D721Med (cell line): ENCODE measurements at places on chromosomes 7 and 10.

GRCh38 chr7:5396542-5396941, 27.1 kb downstream of the TNRC18 start:
- no peak for DNase-seq

GRCh38 chr7:151271699-151272355, 23.3 kb upstream of the SMARCD3 start:
- DNase-seq: no peak

DNA sequence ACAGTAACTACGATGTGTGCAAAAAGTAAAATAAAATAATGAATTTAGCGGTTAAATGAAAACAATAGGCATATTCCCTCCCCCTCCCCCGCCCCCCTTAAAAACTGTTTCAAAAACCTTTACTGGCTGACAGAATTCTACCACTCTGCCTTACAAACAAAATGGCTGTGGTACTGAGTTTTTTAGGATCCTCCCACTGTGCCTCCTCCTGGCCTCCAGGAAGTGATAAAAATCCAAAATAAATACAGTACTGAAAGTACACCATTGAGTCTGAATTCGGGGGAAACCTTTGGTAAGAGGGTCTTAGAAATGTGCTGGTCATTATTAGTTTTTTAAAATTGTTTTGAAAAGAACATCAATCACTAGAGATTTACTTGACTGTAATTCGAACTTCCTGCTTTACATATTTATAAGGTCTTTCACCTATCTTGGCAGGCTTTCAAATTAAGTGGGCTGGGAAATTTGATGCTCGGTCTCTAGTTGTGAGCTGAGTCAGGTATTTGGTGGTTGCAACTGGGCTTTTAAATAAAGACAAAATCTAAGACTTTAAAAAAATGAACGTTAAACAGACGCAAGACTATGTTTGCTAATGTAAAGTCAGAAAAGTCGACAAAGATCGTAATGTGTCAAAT, 32.5 kb upstream of the EPC1 start:
- DNase-seq: no peak

DNA sequence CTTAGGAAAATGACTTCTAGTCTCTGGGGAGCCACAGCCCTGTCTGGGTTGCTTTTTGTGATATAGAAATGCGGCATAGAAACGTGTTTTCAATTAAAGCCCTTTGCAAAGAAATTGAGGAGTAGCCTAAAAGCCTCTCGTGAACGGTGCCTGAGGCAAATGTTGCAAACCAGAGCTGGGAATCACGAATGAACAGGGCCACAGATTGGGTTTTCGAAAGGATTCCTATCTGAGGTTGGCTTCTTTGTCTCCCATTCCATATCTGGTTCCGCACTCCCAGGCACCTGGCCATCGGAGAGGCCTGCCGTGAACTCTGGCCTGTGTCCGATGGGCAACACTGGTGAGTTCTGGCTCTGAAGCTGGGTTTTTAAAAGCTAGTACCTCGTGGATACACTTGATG, 221.6 kb downstream of the TCF7L2 start:
- DNase-seq: no peak

DNA sequence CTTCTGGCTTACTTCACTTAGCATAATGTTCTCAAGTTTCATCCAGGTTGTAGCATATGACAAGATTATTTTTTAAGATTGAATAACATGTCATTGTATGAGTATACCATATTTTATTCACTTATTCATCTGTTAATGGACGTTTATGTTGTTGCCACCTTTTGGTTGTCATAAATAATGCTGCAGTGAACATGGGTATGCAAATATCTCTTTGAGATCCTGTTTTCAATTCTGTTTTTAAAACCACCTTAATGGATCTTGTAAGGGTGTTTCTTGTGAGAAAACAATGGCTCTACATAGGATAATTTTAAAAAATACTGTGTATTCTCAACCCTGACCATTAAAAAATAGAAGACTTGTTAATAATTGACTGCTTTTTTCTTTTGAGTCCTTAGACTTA, 290.7 kb upstream of the TMEM229A start:
- DNase-seq: no peak

DNA sequence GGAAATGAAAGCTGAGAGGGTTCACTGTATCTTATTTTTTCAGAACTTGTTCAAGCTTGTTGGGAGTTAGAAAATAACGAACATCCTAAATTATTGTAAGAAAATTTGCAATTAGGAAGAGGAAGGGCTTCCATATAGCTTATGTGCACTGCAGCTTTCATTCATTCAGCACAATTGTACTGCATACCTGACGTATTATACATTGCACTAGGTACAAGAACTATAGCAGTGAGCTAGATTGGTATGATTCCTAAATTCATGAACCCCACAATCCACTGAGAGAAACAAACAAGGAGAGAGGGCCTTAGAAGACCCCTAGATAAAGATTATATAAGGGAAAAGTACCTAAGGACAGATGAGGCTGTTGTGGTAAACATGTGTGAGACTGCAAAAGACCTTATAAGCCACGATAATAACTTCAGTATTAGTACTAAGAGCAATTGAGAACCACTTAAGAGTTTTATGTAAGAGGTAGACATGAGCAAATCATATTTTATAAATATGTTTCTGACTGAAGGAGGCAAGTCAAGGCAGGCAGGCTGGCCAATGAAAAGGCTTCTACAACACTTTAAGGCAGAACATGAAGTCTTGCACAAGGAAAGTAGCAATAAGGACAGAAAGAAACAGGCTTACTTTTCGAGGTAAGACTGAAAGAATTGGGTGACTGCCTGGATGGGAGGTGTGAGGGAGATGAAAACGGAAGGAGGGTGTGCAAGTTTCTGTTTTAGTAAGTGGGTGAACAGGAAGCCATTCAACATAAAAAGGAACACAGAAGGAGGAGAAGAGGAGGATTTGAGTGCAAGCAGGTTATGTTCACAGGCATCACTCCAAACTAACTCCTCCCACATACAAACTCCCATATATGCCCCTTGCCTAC, 77.9 kb upstream of the LRRN3 start:
- DNase-seq: no peak

DNA sequence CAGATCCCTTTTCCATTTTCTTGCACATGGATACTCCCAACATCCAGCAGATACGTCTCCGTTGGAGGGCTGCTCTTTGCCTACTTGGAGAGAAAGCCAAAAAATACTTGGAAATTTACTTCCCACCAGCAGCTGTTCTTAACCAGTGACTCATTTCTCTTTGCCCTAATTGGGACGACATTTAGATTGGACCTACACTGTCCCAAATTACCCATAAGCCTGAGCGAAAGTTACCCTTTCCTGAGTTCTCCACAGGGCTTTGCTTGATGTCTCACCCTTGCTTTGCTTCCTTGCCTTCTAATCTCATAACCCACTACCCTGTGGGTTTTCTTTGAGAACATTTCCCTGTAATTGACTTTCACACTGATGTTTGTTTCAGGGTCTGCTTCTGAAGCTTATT, 48.1 kb downstream of the SAMD8 start:
- no peak for DNase-seq

GRCh38 chr10:45034301-45034700, 33.6 kb downstream of the ZNF22 start:
- no peak for DNase-seq

GRCh38 chr10:71605263-71605962, 114.2 kb downstream of the C10orf105 start:
- DNase-seq: no peak

DNA sequence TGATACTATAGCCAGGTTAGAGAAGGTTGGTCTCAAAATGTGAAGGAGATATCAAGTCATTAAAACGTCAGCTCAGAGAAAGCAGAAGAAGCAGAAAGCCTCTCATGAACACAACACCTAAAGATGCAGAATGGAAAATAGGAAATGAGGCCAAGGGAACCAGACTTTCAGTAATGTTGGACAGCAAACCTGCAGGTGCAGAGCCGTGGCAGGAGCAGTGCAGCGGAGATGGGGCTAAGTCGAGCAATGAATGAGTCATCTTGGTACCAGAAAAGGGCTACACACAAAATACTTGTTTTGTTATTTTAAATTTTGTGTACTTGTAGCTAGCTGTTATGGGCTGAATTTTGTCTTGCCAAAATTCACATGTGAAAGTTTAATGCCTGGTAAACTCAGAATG, 479.6 kb upstream of the POM121L12 start:
- DNase-seq: no peak

GRCh38 chr7:120337308-120337907, 64.4 kb downstream of the KCND2 start:
- no peak for DNase-seq

DNA sequence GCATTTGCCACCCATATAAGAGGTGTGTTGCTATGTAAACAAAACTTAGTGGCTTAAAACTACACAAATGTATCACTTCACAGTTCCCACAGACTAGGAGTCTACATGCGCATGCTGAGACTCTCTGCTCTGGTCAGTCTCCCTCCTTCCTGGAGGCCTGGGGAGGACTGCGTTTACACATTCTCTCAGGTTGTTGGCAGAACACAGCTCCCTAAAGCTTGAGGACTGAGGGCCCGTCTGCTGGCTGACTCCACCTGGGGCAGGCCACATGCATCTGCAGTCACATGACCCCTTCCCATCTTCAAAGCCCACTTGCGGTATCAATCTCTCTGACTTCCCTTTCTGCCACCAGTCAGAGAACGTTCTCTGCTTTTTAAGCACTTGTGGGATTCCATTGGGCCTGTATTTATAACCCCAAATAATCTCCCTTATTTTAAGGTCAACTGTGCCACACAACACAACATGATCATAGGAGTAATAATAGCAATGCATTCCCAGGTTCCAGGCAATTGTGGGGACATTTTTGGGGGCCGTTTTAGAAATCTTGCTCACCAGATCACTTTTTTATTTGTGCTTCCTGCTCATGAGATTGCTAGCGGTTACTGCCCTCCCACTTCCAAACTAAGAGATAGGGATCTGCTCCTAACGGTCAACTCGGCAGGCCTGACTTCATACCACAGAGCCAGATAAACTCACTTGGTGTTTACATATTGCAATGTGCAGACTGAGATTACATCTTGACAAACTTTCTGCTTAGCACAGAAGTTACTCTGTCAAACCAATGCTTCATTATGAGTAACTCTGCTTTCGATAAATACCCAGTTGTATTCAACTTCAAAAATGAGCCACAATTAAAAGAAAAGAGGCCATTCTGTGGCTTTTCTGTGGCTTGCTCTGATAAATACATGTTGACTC, 96.3 kb downstream of the ALOX5 start:
- no peak for DNase-seq

DNA sequence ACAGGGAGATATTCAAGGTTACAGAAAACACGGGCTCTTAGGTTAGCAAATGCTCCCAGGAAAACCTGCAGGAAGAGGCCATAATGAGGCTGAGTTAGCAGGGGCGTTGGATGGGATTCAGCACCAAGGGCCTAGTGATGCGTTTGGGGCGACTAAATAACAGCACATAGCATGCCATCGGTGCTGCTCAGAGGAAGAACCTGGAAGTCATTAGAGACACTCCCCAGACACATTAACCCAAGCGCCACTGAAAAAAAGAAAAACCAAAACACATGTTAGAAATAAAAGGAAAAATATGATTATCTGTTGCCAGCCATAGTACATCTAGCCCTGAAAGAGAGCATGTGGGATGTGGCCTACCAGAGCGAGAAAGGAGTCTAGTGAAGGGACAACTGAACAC, 28.8 kb upstream of the OPALIN start:
- no peak for DNase-seq

- no peak for DNase-seq
These were observed 34.2 kb downstream of the PARD3 start for GRCh38 chr10:34780818-34781380.

- no peak for DNase-seq
These were observed 24.1 kb upstream of the FAM180A start for GRCh38 chr7:135772639-135773222.
